ENCODE measurements at places on chromosomes 6 and 20.

DNA sequence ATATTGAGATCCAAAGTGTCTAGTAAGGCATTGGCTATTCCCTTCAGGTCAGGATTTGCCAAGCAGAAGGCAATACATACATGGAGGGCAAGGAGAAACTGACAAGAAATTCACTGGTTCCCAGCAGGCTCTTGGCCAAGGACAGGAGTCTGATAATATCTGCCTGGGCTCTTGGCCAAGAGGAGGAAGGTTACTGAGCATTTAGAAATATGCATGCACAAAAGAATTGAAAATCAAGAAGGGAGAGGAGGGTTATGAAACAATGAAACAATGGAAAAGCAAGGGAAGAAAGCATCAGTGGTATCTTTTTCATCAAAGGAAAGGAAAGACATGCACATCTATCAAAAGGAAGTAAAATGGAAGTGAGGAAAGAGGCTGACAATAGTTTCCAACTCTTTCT lies 42.4 kb downstream of the ARHGAP18 start:
- no peak for DNase-seq

GRCh38 chr6:455835-456234 lies 64.3 kb downstream of the IRF4 start:
- DNase-seq: no peak

DNA sequence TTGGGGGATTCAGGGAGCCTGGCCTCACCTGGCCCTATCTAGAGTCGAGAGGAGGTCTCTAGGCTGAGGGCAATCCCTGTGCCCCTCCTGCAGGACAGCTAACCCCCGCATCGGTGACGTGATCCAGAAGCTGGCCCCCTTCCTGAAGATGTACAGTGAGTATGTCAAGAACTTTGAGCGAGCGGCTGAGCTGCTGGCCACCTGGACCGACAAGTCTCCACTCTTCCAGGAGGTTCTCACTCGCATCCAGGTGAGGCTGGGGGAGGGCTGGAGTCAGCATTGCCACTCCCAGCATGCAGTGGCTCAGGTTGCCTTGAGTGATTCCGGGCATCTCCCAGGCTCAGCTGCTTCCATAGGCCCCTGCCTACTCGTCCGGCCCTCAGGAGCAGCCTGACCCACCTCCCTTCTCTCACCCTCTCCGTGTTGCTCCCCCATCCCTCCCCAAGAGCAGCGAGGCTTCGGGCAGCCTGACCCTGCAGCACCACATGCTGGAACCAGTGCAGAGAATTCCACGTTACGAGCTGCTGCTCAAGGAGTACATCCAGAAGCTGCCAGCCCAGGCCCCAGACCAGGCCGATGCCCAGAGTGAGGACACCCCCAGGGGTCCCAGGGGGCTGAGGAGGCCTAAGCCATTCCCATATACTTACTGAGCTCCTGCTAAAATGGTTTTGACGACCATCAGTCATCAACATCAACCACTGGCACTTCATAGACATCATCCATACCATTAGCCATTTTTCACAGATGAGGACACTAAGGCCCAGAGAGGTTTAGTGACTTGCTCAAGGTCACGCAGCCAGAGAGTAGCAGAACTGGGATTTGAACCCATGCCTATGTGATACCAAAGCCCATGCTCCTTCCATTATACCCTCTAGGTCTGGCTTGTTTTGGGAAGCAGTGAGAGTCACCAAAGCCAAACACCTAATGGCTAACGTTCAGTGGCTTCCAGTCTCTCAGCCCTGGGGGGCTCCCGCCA lies 8.3 kb downstream of the FGD2 start:
- no peak for DNase-seq

- peak; percentile 51 for DNase-seq
Measured at GRCh38 chr6:62298745-62299392, 12.8 kb upstream of the KHDRBS2 start.

- DNase-seq: peak; percentile 9
Measured at GRCh38 chr20:37991157-37991866, 41.9 kb downstream of the TTI1 start.

- no peak for DNase-seq
Measured at GRCh38 chr6:106807947-106808611, 166.4 kb downstream of the CD24 start.

DNA sequence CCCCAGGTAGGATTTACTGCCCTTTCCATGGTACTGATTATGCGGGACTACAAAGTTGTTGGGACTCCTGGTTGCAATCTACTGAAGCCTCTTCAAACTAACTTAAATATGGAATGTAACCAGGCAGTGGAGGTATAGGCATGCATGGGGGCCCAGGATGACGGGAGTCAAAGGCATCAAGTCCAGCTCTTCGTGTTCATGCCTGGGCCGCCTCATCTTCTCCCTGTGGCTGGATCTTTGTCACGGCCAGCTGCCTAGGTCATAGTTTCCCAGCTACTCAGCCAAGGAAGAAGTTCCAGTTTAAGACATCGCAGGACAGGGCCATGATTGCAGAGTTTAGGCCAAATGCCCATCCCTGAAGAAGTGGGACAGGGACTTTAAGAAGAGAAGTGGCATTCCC lies 20.5 kb downstream of the LYRM2 start:
- DNase-seq: no peak

DNA sequence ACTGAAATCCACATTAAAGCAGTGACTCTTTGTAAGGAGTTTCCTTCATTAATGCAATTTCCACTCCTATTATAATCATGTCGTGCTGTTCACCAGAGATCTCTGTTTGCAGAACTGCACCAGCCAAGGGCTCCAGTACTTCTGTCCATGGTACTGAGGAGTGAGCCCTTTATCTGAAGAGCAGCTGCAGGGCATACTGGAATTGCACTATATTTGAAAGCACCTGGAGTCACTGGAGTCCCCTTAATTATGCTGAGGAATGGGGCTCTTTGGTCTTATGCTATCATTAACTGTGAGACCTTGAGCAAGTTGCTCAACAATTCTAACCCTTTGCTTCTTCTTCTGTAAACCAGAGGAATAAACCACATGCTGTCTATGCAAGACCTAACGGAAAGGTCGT lies 61.7 kb upstream of the NUP153 start:
- DNase-seq: peak; percentile 51

- no peak for DNase-seq
Measured at GRCh38 chr20:32327087-32327681, 30.9 kb upstream of the ASXL1 start.

All from NB4 (cell line).